CD4-positive, alpha-beta T cell treated with Interferon alpha-2 for 1 hour (primary cell): ENCODE measurements at places on chromosomes 2 and 18.

GRCh38 chr2:154794406-154794805 lies 95.9 kb downstream of the KCNJ3 start:
- DNase-seq: no peak

DNA sequence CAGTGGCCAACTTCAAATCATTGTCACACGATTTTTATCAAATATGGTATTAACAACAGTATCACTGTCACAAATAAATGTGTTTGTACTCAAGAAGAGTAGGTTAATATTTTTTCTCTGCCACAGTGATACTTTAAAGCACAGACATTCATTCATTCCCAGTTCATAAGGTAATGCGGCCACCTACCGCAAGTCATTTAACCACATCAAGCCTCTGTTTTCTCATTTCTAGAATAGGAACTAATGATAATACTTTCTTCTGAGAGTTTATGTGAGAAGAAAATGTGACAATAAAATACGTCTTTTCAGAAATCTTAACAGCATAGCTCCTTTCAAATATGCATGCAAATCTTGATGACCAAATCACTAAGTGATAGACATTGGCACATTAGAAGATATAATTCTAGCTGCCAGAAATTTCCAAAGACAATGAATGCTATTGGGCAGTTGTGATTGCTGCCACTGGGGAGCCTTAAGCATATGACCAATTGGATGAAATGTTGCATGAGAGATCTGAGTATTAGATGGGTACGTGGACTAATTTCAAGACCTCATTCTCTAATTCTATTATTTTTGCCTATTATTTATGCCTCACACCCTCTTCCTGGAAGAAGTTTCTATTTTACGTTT lies 430.9 kb downstream of the PID1 start:
- DNase-seq: no peak

DNA sequence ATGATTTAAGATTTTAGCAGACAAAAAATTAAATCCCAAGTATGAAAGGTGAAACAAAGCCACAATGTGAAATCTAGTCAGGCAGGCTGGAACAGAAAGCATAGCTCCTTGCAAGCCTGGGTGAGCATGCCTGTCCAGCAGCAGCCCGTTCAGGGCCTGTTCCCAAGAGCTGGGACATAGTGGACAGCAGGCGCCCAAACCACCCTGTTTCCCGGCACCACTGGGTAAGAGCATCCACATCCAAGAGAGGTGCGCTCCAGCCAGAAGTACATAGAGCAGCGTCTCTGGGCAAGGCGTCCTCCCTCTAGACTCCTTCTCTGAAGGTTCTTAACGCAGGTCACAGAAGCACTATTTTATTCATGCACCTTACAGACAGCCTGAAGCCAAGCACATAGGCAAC lies 80.8 kb downstream of the DNER start:
- DNase-seq: no peak

GRCh38 chr2:145021962-145022665 lies 502.2 kb upstream of the ZEB2 start:
- DNase-seq: no peak

- no peak for DNase-seq
Measured at GRCh38 chr18:63145166-63145850, 174.3 kb downstream of the BCL2 start.

GRCh38 chr2:180519276-180519675 lies 461.1 kb upstream of the UBE2E3 start:
- no peak for DNase-seq

- DNase-seq: no peak
Measured at GRCh38 chr18:6682437-6683111, 46.9 kb upstream of the ARHGAP28 start.

GRCh38 chr2:75787532-75788132 lies 76.9 kb upstream of the GCFC2 start:
- DNase-seq: no peak

- DNase-seq: no peak
Measured at GRCh38 chr18:55220523-55220922, 261.3 kb upstream of the CCDC68 start.

GRCh38 chr2:127659408-127660290 lies 13.7 kb downstream of the GPR17 start:
- DNase-seq: no peak

DNA sequence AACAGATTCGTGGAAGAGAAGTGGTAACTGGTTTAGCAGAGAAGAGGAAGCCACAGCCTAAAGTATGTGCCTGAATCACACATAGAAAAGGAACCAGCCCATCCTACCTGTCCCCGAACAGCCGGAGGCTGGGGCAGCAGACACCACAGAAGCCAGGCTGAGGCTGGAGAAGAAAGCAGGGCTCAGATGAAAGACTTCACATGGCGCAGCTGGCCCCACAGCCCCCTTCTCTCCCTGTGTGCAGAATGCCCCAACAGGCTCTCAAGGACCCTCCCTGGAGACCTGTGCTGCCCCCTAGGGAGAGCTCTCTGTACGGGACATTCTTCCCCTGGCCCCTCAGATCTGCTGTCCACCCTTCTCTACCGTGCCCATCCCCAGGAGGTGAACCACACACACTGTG lies 83.5 kb upstream of the RAB12 start:
- DNase-seq: no peak

DNA sequence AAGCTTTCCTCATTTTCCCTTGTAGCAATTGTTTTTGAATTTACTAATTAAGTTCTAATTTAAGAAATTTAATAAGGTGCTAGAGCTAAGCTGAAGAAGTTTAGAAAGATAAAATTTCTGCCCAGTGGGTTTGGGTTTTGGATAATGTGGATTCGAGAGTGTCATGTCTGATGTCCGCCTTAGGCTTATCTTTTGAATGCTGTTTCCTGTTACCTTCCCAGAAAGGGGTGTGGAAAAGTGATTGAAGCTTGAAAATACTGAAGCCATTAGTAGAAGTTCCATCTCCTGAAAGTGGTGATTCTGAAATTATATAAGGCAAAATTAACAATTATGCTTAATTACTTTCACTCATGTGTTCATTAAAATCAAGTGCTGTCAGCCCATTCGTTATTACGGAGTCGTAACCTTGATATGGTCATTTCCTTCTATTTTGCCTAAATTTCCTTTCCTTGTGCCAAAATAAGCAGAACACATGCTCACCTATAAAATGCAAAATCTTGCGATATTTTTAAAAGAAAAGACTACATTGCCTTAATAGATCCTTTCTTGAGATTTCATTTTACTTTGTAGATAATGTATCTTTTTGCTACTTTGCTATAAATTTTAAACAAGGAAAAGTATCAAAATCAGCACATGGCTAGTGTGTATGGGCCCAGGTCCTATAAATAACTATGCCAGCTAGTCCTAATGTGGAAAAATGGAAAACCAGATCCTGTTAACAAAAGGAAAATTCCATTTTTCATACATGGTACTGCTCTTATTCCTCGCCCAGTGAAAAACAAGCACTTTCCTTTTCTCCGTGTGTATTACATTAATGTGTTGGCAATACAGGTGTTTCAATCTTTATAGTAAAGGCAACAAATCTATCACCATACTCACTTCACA lies 97.3 kb downstream of the ICOS start:
- no peak for DNase-seq

GRCh38 chr2:108959401-108959800 lies 29.6 kb downstream of the EDAR start:
- DNase-seq: no peak

- DNase-seq: no peak
Measured at GRCh38 chr2:67510745-67511144, 113.6 kb downstream of the ETAA1 start.

- no peak for DNase-seq
Measured at GRCh38 chr2:1169291-1169949, 218.8 kb downstream of the SNTG2 start.

DNA sequence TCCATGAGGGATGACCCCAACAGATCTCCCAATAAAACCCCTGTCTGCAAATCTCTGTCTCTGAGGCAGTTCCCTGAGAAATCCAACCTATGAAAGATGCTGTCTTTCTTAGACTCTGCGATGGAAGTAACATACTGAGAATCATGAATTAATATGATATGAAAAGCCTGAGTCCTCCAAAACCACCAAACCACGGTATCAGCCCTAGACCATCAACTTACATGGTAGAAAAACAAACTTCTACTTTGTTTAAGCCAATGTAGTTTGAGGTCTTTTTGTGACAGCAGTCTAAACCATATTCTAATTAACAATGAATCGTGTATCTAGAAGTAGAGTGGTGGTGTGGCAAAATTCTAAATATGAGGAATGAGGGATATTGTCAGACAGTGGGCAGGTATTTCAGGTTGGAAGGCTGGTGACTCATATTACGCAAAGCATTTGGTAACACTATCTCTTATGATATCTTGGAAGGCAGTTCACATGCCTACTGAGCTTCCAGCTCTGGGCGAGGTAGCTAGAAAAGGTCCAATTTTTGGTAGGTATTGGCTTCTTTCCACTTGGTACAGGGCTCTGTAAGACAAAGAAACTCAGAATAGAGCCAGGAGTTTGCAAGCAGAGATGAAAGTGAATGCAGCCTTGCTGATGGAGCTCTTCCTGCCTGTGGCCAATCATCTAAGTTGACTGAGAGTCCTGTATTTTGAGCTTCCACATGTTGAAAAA lies 215.8 kb downstream of the ZFP36L2 start:
- no peak for DNase-seq

GRCh38 chr2:8860239-8860638 lies 22.8 kb upstream of the KIDINS220 start:
- DNase-seq: no peak

- no peak for DNase-seq
Measured at GRCh38 chr2:11680901-11681721, 11.1 kb upstream of the NTSR2 start.

DNA sequence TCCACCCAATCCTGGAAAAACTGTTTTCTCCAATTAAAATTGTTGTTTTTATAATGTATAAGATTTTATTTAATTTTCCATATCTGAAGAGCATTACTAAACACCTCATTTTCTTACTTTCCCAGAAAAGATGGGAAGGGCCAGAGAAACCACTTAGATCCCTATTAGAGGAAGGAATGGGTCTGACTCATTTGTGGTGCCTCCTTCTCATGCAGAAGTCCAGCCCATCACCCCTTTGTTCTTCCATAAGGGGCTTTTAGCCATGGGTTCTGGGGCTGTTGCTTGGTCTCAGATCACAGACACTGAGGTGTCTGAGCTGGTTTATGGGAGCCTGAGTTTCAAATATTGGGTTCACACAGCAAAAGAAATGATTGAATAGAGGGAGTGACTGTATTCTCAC lies 152.2 kb downstream of the ESCO1 start:
- no peak for DNase-seq

GRCh38 chr2:118687192-118687591 lies 160.3 kb downstream of the EN1 start:
- DNase-seq: no peak

- DNase-seq: no peak
Measured at GRCh38 chr2:65373365-65373918, 59.0 kb downstream of the SPRED2 start.

- DNase-seq: no peak
Measured at GRCh38 chr2:59734743-59735142, 818.7 kb downstream of the BCL11A start.

GRCh38 chr2:225667445-225667844 lies 267.9 kb downstream of the NYAP2 start:
- no peak for DNase-seq
